Left kidney (tissue), 8 donors: ENCODE measurements at places on chromosomes 2 and 18.

DNA sequence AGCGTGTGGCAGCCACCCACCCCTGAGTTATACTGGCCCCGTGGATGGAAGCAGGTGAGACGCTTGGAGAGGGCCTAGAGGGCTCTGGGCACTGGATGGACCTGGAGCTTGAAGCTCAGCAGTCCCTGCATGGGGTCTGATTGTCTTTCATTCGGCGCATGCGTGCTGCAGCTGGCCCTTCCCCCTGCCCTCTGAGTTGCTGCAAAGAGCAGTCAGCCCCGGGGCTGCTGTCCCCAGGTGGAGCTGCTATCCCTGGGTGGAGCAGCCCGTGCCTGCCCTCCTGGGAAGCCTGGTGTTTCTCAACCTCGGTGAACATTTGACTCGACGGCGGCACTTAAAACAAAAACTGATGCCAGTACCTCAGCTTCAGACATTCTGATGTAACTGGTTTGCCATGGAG, 29.6 kb downstream of the IGFBP5 start:
- no peak for DNase-seq

DNA sequence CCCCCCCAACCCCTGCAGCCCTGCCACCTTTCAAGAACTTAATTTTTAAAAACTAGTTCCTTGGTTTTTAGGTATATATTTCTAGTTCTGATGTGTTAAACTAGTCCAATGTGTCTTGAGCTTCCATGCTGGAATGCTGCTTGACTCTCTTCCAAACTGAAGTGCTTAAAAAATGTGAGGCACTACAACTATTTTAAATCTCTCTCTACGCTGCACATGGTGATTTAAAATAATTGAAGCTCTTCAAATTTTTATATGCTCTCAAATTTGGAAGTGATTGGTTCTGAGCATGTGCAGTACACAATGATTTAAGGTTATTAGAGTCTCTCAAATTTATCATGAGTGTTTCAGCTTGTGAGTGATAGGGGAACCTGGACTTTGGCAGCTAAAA, 192.6 kb upstream of the ZEB2 start:
- no peak for DNase-seq

DNA sequence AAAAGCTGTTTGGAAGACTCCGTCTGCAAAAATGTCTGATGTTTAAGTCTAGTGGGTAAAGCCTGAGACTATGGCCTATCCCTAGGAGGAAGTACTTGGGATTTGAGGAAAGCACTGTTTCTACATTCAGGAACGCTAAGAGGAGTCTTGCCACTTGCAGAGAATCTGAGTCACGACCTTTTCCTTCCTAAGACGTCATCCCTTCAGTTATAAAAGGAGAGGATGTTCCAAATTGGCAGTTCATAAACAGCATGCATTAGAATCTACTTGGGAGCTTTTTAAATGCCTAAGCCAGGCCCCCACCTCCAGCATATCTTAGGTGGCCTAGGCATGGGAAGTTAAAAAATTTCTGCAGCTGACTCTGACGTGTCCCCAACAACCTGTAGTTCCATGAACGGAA, 125.9 kb downstream of the TTC32 start:
- no peak for DNase-seq

DNA sequence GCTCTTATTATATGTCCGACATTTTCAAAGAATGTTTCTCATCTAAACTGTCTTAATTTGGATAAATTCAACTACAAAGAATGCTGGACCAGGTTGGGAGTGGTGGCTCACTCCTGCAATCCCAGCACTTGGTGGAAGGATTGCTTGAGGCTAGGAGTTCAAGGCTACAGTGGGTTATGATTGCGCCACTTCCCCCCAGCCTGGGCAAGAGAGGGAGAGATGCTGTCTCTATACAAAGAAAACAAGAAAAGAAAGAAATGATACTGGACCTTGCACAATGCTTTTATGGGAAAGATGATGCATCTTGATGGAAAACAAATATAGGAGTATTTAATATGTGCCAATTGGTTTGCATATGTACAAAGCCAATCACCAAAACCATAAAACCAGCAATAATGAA, 296.7 kb downstream of the LPIN1 start:
- DNase-seq: no peak

DNA sequence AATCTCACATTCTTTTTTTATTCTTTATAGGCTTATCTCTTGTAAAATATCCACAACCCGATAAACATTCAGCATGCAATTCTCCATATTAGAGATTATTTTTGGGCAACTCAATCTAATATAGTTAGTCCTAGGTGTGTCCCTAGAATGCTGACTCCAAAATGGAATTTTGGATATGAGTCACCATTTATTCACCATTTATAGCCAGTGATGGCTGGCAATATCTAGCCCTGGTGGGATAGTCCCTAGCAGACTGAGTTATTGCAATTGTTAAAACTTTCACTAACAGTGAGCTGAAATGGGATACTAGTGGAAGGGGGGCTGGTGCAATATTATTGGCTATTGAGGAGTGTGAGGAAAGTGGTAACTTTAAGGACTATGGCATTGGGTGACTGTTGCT, 401.6 kb downstream of the SLC4A3 start:
- DNase-seq: no peak

DNA sequence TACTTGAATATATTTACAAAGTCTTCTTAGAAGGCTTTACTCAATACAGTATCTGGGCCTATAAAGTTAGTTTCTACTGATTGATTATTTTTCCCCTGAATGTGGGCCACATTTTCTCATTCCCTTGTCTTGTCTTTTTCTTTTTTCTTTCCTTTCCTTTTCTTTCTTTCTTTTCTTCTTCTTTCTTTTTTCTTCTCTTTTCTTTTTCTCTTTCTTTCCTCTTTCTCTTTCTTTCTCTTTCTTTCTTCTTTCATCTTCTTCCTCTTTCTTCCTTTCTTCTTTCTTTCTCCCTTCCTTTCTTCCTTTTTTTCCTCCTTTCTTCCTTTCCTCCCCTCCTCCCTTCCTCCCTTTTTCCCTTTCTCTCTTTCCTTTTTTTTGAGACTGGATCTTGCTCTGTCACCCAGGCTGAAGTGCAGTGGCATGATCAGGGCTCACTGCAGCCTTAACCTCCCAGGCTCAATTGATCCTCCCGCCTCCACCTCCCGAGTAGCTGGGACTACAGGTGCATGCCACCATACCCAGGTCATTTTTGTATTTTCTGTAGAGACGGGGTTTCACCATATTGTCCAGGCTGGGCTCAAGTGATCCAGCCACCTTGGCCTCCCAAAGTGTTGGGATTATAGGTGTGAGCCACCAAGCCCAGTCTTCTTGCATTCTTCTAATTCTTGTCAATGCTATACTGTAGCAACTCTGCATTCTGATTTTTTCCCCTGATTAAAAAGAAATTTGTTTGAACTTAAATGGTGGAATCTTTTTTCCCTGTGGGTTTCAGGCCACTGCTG, 133.1 kb upstream of the FBXO11 start:
- DNase-seq: no peak

GRCh38 chr2:9299161-9300100, 92.8 kb downstream of the ASAP2 start:
- DNase-seq: no peak

DNA sequence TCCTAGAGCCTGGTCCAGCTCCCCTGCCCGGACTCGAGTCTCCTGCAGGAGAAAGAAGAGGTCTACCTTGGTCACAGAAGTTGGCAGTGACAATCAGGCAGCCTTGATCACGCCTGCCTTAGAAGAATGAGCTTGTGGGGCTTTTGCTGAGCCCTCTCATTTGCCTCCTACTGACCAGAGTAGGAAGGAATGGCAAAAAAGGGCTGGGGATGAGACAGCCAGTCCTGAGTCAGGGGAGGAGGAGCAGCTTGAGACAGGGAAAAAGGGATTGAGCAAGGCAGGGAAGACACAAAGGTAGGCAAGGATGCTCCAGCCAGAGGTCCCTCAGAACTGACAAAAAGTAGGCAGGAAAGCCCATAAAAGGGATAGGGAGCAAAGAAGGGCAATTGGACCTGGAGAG, 6.0 kb downstream of the WDR54 start:
- DNase-seq: no peak

GRCh38 chr2:34519659-34520058, 920.6 kb upstream of the FAM98A start:
- no peak for DNase-seq

GRCh38 chr2:124480958-124481357, 455.9 kb downstream of the CNTNAP5 start:
- no peak for DNase-seq

DNA sequence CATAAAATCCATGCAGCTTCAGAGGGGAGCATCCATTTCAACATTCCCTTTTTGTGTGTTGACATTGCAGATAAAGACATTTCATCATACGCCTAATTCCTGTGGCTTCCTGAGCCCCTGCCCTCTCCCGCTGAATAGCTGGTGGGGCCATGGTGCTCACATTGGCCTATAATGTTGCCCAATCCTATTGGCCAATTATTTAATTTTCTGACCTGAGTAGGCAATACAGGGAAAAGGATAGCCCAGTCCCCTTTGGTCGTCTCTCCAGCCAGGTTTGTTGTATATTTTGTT, 163.8 kb upstream of the MYCN start:
- DNase-seq: no peak

- no peak for DNase-seq
Measured at GRCh38 chr2:194567661-194568017, 1089.4 kb upstream of the SLC39A10 start.

DNA sequence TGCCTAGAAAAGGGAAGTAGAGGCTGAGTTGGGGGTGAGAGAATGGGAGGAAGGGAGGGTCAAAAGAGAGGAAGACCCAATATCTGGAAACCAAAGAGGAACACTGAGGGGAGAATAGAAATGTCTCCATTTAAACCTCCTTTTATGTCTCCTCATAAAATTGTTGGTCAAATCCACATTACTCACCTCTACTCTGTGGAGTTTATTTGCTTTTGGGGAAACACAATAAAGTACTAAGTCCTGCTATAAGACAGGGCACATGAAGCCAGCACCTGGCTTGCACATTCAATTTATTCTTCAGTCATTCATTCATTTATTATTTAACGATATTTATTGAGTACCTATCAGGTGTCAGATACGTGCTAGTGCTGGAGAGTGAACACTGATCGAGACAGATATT, 60.3 kb upstream of the NFE2L2 start:
- DNase-seq: no peak

DNA sequence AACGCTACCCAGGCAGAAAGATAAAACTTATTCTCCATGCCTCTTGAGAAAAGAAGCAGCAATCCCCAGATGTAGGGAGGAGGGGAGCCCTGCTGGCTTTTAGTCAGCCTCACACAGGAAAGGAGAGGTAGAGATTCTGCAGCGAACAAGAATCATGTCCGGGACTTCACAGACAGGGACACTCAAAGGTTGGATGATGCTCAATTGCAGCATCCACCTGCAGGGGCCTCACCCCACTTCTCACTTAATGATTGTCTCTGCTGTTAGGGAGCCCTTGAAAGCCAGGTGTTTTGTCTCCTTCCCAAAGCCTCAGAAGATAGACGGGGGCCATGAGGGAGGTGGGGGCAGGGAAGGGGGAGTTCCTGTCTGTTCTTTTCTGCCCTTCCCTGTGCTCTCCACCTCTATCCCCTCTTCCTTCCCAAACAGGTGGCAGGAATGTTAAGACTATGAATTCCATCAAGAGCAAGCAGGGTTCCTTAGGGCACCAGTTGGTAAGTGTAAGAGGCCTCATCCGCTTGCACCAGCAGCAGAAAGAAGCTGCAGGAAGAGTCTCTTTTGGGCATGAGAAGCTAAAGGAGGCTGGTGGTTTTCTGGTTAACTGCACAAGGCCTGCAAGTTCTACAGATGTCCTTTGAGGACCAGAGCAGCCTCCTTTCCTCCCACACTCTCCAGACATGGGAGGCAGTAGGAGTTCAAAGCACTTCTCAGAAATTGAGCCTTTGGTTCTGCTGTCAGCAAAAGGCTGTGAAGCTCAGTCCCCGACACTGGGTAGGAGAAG, 154.7 kb upstream of the TNP1 start:
- no peak for DNase-seq

DNA sequence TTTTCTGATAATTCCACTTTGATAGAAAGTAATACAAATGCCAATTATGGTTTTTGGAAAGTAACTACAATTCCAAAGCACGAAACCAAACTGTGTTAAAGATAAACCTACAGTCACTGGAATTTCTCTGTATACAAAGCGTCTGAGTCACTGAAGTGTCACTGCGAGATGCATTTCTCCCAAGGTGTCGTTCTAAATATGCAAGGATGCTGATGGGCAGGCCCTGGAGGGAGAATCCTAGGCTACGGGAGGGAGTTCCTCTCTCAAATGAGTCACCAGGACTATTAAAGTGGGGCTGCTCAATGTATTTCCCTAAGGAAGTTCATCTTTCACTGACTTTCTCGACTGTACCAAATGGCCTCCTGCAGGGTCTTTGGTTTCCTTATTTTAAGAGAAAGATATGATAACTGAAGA, 163.8 kb upstream of the STK17B start:
- DNase-seq: no peak

DNA sequence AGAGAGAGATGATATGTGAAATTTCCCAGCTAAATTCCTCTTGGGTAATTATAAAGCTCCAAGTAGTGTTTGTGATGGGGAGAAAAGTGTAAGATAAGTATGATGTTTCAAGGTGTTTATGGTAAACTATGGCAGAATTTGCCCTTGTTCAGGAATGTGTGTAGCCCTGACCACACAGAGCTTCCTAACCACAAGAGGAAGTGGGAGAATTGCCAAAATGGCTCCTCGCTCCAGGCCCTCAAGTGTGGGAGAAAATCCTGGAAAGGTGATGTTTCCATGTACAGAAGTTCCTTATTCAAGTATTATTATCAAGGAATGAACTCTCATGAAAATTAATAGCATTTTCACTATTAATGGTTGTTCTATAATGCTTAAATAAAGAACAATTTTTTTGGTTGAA, 878.3 kb downstream of the TDRD15 start:
- DNase-seq: no peak

DNA sequence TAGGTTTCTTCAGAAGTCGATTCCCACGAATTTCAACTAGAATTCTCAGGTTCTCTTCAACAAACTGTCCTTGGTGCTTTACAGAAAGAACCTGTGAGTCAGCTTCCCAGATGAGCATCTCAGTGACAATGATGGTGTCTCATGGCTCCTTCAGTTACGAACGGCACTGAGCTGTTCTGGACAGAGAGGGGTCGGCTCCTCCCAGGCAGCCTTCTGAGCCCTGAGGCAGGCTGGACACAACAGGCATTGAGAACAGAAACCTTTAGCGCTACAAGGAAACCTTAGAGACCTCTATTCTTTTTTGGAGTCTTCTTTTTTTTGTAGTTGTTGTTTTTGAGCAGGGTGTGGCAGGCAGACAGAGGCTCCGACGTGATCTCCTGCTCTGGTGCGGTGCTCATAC, 35.1 kb upstream of the ALKAL2 start:
- DNase-seq: no peak

DNA sequence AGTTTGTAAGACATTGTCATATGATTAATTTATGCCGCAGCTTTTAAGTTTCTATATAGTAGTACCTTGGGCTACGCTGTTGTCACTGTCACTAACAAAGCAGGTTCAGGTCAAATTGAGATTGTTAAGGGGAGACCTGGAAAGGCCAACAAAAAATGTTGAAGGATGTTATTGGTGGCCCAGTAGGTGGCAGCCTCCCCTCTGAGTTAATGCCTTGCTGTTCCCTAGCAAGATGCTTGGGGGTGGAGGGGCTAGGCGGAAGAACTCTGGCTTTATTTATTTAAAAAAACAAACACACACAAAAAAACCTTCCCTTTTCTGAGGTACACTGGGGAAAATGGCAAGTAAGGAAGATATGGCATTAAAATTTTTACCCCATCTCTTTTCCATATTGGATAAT, 128.3 kb upstream of the ATP5MC3 start:
- DNase-seq: no peak

- DNase-seq: no peak
Measured at GRCh38 chr18:9086624-9087023, 15.9 kb upstream of the NDUFV2 start.
